ENCODE measurements at places on chromosomes 11 and 22.

- no peak for DNase-seq
Observed at GRCh38 chr22:17820879-17821439, 46.7 kb upstream of the BID start.

GRCh38 chr22:37745548-37746365, 48.9 kb downstream of the TRIOBP start:
- DNase-seq, result peak; percentile 96

DNA sequence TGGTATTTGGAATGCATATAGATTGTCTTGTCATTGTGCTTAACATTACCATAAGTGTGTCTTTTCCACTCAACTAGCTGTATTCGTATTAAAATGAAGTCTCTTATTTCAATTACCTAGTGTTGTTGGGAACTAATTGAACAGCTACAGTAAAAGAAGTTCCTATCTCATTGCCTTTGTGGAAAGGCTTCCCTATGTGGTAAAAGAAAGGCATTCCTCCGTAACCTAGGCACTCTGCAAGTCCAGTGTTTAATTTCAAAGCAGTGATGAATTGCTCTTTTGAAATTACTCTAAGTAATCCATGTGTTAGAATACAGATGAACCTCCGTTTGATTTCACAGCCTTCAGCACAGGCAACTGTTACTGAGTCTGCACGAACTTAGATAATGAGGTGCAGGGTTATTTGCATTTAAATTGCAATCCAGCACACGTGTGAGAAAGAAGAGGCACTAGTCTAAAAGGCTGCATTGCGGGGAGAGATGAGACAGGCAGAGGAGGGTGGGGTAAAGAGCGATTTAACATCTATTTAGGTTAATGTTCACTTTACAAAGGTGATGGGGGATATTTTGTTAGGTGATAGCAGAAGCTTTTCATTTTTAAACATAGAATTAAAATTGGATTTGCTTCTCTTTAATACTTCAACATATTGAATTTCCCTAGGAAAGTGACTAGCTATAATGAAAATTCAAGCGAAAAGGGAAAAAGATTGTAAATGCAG, 25.0 kb upstream of the CRTAM start:
- DNase-seq, result no peak

GRCh38 chr11:61011229-61011870, 39.9 kb downstream of the CD6 start:
- no peak for DNase-seq

- peak; percentile 34 for DNase-seq
Observed at GRCh38 chr11:20617346-20618005, 18.1 kb downstream of the SLC6A5 start.

- DNase-seq, result no peak
Observed at GRCh38 chr11:86035164-86035563, 33.7 kb downstream of the PICALM start.

DNA sequence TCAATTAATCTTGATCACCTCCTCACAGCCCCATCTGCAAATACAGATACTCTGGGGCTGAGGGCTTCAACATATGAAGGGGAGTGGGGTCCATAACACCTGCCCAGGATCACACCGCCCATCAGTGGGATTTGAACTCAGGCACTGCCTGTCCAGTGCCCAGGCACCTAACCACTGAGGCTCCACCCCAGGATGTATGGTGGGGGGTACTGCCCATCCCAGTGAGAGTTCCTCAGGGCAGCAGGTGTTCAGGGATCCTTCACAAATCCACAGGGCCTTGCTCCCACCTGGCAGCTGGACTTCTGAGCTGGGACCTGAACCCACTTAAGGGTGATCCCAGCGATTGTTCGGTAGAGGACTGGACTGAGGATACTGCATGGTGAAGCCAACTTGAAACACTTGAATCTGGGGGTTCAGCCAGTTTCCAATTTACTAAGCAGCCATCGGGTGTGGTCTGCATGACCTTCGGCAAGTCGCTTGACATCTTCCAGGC, 33.3 kb downstream of the PRDM11 start:
- no peak for DNase-seq

GRCh38 chr11:76139314-76139713, 67.0 kb downstream of the WNT11 start:
- DNase-seq, result no peak

DNA sequence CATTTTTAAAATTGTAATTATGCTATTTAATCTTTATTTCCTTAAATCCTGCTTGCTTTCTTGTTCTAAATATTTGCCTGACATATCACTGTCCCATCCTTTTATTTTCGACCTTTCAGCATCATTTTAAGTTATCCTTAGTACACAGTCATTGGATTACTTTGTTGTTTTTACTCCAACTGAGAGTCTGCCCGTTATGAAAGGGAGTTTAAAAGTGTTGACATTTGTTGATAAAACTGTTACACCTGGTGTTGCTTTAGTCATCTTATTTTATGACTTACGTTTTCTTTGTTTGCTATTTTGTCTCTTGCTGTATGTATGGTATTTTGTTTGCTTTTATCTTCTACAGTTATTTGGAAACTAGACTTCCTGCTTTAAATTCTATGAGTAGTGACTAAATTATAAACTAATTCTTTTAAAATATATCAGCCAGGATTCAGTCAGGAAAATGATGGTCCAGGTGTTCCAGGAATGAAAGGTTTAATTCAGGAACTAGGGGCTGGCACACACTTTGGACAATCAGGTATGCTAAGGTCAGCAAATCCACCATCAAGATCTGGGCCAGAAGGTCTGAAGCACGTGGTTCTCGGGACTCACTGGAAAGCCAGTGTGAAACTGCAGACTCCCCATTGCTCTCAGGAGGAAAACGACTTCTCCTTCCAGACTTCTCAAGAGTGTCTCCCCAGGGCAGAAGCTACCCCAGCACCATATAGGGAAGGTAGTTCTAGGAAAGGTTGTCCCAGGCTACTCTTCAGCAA, 86.0 kb downstream of the RASSF10 start:
- DNase-seq, result no peak

DNA sequence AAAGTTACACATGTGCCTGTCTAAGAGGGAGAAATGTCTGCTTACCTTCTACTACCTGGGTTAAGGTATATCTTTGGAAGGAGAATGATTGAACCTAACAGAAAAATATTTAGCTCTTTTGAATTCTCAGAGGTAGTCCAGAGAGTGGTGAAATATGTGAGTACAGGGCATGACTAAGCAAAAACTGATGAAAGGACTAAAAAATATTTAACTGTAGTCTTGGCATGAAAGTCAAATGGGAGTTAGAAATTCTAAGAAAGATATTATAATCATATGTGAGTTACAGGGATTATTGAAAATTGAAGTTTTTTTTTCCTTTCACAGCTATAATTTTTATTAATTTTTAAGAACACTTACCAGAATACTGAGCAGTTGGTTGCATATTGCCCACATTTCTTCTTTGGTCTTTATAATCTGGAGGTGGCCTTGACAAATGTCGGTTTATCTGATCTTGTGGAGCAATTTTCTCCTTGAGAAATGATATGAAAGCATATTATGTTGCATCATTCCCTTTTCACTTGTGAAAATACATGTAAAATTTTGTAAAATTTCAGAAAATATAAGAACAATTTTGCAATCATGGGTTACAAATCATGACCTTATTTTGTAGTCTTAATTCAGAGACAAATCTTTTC, 61.4 kb upstream of the MTMR2 start:
- DNase-seq, result no peak

- DNase-seq, result no peak
Observed at GRCh38 chr22:25076336-25076735, 123.3 kb upstream of the CRYBB3 start.

DNA sequence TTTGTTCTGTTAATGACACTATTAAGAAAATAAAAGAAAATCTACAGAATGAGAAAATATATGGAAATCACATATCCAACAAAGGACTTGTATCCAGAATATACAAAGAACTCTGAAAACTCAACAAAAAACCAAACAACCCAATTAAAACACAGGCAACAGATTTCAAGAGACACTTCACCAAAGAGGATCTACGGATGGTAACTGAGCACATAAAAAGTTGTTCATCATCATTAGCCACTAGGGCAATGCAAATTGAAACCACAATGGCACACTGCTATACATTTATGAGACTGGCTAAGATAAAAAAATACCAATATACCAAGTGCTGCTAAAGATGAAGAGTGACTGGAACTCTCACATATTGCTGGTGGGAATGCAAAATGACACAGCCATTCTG, 34.5 kb upstream of the SLC25A1 start:
- DNase-seq, result no peak

DNA sequence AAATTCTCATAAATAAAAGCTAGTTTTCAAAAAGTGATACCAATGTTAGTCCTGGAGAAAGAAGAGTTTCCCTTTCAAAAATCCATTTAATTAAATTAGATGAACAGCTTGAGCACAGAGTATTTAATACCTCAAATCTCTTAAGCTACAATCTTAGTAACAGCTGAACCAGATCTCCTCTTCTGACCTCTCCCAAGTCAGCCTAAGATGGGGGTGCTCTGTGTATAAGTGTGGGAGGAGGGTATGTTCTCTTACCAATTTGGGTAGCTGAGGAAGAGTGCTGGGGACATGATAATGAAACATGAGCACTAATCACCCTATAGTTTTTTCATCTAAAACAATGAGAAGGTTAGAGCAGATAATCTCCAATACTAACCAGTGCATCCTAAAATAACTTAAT, 9.6 kb downstream of the TPH1 start:
- no peak for DNase-seq

DNA sequence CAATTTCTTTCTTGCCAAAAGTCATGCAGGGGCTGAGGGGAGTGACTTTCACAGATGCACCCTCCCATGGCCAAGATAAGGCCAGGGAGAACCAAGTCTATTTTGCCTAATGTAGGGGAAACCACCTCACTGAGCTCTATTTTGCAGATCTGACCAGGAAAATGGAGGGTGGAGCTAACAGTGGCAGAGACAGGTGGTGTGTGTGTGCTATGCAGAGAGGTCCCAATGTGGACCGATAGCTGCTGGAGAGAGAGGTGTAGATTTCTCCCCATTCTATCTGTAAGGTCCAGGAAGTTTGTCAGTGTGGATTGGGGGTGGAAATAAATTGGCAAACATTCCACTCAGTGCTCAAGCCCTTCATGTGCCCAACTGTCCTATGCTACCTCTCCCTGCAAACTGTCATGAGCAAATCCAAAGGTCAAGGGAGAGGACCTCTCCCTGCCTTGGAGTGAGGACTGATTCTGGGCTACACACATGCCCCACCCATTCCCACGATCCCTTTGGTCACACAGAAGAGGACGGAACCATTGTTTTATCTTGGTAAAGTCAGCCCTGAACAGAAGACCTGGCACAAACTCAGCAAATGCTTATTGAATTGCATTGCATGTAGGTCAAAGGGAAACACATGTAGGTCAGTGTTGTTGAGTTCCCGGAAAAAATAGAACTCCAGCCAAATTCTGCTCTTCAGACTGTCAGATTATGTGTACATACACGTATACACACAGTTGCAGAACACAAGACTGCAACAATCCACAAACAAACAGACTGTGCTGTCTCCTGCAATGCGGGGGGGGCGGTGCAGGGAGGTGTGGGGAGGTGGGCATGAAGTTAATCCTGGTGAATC, 65.9 kb downstream of the C11orf58 start:
- peak; percentile 33 for DNase-seq

DNA sequence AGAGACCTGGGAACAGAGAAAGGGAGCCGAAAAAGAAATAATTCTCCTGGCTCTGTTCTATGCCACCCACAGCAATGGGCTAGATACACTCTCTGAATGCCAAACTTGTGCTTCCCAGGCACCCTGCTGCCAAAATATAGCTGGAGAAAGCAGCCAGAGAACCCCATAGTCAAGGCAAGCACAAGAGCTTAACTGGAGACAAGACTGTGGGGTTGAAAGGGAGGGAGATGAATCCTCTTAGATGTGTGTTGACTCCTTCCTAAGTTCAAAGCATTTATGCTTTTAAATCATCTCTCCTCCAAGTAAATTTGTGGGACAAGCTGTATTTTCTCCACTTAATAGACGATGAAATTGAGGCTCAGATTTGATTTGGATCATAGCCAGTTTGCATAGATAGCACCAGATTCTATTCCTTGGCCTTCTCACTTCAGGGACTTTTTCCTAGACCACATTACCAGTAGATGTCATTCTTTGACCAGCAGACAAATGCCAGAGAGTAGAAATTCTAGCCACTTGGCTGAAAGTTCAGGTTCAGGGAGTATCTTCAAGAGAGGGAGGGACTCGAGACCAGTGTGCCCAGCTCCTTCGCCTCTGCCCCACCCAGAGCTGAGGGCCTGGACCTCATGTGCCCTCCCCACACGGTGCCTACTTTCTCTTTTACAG, 16.5 kb upstream of the ETS1 start:
- DNase-seq, result no peak

GRCh38 chr22:35984183-35985175, 44.1 kb downstream of the RBFOX2 start:
- DNase-seq, result no peak

DNA sequence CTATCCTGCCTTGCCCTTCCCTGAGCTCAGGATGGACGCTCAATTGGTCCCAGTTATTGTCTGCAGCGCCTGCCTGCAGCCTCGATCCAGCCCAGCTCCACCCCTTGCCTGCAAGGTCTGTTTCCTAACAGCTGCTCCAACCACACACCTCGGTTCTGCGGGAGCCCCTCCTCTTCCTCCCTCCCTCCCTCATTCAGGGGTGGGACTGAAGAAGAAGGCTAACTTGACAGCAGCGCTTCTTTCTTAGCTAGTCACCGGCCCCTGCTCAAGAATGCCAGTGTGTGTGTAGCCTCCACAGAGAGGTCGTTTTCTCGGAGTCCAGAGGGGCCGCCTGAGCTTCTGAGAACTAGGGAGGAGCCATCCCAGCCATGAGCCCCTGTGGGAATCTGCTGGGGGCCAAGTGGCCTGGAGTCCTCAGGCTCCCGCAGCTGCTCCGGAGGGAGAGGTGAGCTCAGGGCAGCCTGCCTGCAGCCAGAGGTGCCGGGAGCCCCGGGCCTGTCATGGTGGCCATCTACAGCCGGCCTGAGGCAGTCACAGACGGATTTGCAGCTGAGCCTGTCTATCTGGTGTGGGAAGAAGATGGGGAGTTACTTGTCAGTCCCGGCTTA, 36.1 kb downstream of the LIMK2 start:
- peak; percentile 92 for DNase-seq

- no peak for DNase-seq
Observed at GRCh38 chr11:21806508-21806907, 386.4 kb upstream of the ANO5 start.

GRCh38 chr22:20545681-20546521, 38.5 kb downstream of the MED15 start:
- no peak for DNase-seq

- DNase-seq, result no peak
Observed at GRCh38 chr11:122646549-122647340, 8.8 kb upstream of the UBASH3B start.

- no peak for DNase-seq
Observed at GRCh38 chr11:17917556-17917955, 95.3 kb downstream of the SERGEF start.

Measured in hepatocyte (in vitro differentiated cells).